ENCODE measurements at places on chromosomes 5 and 9.

DNA sequence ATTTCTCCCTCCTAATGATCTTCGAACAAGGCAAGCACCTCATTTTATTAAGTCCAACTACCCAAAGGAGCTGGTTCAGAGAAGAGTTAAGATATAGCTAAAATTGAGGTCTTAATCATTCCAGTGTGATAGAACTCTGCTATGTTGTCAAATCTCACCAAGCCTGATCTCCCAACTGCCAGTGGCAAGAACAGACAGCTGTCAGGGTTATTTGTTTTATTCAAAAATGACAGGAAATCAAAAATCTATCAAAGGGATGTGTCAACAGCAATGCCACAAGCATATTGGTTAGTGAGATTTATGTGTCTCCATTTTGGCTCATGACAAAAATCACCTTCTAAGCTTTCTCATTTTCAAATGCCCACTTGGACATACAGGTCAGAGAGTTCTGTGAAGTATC lies 74.5 kb downstream of the PRELID2 start:
- DNase-seq: no peak

DNA sequence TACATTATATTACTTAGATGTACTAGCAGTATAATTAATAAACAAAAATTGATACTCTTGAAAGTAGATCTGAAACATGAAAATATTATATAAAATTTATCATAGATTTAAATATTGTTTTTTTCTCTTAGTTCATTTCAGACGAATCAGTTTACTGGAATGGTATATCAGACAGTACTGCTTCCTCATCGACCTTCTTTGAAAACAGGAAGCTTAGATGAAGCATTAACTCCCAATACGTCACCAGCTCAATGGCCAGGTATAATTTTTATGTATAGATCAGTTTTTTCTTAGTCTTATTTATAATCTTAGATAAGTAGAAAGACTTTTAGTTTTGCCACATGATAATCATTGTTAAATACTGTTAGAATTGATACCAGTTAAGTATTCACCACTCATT lies 106.3 kb downstream of the DMXL1 start:
- DNase-seq: no peak

DNA sequence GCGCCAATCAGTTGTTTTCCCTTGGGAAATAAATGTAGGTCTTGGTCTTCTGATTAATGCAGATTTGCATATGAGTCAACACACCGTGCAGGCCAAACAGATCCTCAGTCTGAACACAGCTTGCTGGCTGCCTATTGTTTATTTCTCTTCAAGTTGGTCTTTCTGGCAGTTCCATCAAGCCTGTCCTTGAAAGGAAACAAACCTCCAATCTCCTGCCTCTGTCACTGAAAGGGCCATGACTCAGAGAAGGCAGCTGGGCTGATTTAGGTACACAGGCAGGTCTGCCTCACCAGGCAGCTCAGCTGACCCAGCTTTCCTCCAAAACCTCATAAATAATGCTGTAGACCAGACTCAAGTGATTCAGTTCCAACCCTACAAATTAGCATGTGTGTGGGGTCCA lies 175.9 kb downstream of the MAN2A1 start:
- DNase-seq: peak; percentile 95

DNA sequence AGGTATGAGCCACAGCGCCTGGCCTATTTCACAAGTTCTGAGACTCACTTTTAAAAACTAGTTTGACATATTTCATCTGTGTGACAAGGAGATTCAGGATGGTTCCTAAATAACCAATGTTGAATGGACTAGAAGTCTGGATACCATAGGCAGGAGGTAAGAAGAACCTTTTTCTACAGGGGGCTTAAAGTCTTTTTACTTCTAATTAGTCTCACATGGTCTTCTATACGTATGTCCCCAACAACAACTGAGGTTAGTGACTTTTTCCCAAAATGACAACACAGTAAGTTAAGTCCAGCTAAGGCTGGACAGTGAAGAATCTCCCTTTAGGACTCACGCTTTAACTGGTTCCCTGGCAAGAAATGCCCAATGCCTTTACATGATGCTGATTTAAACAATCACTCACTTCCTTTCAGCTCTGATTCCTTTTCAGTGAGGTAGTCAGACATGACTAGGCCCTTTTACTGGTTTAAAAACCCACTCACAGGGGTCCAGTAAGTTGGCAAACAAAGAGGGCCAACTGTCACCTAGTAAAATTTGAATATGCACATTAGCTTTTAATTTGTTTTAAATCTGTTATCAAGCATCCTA lies 12.1 kb upstream of the HAUS6 start:
- DNase-seq: peak; percentile 80

DNA sequence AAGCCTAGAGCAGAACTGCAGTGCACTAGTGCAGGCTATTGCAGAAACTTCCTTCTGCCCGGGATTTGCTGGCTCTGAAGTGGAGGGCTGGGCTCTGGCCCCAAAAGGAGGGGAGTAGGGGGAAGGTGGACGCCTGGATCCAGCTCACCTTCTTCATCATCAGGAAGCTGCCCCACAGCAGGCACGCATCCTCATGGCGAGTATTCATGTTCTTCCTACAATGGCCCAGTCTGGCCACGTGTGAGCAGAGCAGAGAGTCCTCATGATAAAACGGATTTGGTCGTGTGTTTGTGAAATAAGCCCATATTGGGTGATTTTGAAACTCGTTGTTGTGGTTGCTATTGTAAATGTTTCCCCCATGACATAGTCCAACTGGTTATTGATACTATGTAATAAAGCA lies 8.2 kb upstream of the GLIPR2 start:
- no peak for DNase-seq

DNA sequence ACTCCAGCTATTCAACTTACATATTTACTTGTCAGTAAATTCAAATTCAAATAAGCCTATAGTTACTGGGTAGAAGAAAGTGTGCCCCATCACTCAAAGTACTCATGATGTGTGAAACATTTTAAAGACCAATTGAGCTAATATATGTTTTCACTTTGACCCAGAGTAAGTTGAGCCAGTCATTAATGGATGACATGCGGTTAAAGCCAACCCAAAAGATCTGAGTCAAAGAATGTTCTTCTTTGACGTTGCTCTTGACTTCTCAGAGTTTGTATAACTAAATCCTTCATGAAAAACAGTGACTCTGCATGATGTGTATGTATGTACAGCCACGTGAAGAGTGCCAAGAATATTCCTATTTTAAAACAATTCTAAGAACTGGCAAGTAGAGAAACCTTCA lies 237.4 kb downstream of the NR2F1-AS1 start:
- no peak for DNase-seq

DNA sequence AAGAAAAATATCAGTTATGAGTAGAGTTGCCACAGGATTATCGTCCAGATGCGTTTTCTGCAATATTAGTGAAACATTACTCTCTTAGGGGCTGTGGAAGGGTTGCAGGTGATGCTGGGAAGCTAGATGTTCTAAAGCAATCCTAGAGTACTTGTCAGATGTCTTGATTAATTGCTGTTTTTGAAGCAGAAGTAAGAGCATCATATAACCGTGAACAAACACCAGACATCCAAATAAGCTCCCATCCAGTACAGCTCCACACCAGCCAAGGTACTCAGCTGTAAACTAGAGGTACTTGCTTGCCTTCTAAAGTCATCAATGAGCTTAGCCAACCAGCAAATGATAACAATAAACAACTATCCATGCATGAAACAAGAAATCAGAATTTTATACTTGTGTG lies 131.1 kb downstream of the ST8SIA4 start:
- DNase-seq: no peak

DNA sequence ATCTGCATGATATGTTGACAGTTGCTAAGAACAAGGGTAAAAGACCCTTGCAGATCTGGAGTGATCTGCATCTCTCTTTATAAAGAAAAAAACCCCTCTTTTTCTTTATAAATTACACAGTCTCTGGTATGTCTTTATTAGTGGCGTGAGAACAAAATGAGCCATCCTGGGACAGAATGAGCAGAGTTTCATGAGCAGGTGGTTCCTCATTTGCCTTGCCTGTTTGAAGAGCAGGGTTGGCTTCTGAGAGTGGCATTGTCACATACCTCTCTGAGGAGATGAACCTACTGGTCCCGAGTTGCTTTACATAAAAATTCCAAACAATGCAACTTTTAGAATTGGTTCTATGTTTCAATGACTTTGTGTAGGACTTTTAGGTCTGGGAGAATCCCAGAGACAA lies 94.3 kb downstream of the INSYN2B start:
- DNase-seq: no peak

DNA sequence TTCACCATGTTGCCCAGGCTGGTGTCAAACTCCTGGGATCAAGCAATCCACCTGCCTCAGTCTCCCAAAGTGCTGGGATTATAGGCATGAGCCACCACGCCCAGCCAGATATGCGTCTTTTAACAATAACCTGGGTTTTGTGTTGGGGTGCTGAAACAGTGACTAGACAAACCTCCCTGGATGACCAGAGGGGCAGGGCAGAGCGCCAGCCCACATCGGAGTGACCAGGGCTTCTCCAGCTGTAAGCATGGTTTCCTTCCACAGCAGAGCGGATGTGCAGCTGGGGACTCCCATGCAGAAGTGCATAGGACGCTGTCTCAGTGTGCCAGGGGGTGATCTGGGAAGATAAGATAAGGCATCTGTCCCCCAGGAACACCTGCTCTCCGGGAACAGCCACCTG lies 244.9 kb downstream of the IRX2 start:
- no peak for DNase-seq

- peak; percentile 33 for DNase-seq
These were observed 21.2 kb upstream of the IL31RA start for GRCh38 chr5:55829956-55830355.

GRCh38 chr9:13841746-13842462 lies 472.0 kb downstream of the NFIB start:
- DNase-seq: no peak

DNA sequence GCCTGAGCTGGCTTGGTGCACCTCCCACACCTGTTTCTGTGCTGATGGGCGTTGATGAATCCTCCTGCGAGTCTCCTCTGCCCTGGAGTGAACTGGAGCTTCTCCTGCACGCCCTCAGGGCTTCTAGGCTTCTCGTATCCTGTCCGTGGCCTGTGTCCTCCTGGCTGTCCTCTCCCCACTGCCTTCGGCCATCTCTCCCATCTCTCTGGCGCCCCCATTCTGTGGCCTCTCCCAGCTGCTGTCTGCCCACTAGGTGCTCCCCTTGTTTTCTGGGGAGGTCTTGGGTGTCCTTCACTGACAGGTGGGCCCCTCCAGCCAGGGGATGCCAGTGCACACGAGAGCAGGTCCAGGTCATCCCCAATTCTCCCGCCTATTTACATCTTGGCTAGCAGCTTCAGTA lies 28.8 kb downstream of the AHRR start:
- DNase-seq: peak; percentile 44

GRCh38 chr5:6059137-6059800 lies 319.1 kb downstream of the MED10 start:
- no peak for DNase-seq

GRCh38 chr5:173574983-173575382 lies 41.5 kb downstream of the BOD1 start:
- DNase-seq: no peak
